ENCODE measurements at places on chromosomes 7 and 10.

GRCh38 chr7:126213876-126214275, 1038.9 kb downstream of the GRM8 start:
- no peak for DNase-seq

DNA sequence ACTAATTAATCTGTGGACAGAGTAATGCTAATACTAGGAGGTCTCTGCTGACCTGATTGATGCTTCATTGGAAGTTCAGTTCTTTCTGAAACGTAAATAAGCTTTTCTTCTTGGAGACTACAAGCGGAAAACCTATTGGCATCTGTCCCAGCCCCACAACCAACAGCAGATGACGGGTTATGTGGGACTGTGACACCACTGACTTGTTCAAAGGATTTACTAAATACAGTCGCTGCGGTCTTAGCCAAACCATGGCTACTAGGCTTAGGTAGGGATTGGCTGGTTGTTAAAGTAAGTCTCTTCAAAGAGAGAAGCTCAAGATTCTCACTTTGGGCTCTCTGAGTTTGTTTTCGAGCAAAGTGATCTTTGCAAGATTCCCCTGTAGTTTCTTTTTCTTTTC, 68.3 kb downstream of the HYCC1 start:
- no peak for DNase-seq

GRCh38 chr7:104252409-104253134, 44.8 kb upstream of the ORC5 start:
- DNase-seq, result no peak

GRCh38 chr7:101605611-101606497, 23.2 kb downstream of the MYL10 start:
- DNase-seq, result no peak

- no peak for DNase-seq
Measured at GRCh38 chr7:143484119-143484518, 6.4 kb downstream of the TAS2R41 start.

DNA sequence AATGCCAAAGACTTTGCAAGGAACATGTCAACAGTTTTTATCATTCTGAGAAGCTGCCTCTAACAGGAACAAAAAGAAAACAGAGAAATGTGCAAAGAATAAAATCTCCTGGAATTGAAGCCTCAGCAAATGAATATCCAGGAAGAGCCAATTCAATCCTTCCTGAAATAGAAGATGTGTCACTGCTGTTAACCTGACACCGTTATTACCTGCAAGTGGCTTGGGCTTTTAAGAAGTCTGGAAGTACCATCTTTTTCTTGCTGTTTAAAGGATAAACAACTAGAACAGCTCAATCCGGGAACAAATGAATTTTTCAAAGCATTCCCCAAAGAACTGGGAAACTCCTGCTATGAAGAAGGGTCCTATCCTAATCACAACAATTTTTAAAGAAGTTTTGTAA, 434.8 kb downstream of the KCNMA1 start:
- DNase-seq, result no peak

DNA sequence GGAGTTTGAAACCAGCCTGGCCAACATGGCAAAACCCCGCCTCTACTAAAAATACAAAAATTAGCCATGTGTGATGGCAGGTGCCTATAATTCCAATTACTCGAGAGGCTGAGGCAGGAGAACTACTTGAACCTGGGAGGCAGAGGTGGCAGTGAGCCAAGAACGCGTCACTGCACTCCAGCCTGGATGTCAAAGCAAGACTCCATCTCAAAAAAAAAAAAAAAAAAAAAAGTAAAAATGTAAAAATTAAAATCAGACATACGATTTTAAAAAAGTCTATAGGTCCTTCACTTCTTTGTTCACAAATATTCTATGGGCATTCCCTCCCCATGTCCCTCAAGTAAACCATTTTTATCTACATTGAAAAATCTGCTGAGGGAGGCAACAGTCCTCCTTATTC, 34.9 kb upstream of the TLL2 start:
- no peak for DNase-seq

- no peak for DNase-seq
Measured at GRCh38 chr10:28949005-28950004, 272.0 kb downstream of the BAMBI start.

GRCh38 chr10:75294031-75294437, 58.3 kb upstream of the COMTD1 start:
- no peak for DNase-seq

DNA sequence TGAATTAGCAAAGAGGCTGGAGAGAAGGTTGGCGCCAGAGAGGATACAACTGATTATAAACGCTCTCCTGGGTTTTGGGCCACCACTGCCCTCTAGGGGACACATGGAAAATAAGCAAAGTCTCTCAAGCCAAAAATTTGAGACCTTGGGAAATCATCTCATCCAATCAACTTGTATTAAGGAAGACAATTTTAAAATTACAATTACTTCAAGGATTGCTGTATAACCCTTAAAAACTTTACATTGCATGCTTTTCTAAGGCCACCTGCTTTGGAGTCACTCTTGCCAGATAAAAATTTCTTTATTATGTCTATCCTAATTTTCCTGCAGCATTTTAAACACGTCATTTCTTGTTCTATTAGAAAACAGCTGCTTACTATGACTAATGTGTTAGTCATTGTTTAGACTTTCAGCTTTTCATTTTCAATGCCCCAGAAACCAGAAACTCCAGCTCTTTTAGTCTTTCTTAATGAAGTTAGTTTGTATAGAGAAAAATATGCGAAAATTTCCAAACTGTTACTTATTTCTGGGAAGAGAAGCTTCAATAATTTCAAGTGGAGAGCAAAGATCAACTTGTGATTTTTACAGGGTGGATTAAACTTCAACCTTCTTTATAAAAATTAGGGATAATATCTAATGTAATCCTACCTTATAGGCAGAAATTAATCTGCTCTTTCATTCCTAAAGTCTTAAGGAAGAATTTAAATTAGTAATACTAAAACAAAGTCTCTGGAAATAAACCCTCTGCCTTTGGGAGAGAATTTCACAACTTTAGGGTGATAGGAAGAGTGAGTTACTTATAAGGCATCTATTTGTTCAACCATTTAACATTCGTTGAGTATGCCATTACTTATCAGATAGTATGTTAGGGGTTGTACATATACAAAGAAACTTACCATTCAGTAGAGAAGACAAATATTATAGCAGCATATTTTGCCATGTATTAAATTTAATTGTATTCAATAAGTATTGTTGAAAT, 20.6 kb upstream of the RHOBTB1 start:
- DNase-seq, result no peak

DNA sequence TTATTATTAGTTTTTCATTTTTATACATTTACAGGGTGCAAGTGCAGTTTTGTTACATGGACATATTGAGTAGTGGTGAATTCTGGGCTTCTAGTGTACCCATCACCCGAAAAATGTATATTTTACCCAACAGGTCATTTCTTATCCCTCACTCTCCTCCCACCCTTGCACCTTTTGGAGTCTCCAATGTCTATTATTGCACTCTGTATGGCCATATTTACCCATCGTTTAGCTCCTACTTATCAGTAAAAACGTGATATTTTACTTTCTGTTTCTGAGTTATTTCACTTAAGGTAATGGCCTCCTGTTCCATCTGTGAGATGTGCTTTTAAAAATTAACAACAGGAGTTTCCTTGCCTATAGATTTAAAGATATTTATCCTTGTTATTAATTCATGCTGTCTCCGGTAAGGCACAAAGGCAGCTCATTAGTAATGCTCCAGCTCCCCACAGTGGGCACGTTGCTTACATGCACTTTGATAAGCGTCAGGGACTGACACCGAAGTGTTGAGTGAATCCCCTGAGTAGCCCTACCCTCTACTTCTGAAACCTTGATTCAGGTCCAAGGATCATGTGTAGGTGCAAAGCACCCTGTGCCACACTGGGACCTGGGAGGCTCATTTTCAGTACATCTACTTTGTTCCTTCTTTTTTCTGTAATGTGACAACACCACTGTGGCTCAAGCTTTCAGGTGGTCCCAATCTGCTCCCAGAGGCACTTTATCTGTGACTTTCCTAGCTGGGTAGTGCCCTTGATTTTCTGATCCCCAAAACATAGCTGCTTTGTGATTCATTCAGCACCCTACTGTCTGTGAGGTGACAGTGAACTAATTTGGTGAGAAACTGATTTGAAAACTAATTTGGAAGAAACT, 27.3 kb downstream of the HYAL4 start:
- DNase-seq, result no peak

DNA sequence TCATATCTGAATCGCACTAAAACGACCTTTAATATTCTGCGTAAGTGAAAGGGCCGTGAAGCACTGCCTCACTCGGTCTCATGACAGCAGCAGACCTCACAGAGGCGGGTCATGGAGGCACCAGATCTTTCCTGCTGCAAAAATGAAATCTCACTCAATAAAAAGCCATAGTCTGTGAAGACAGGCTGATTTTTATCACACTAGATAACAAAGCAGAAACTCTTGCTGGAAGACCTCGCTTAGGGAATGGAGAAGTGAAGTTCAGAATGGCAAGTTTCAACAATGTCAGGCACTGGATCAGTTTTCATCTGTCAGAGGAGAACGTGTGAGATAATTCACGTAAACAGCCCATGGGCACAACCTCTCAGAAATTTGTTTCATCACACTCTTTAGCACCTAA, 8.0 kb downstream of the SEPHS1 start:
- DNase-seq, result no peak

- DNase-seq, result no peak
Measured at GRCh38 chr10:117757086-117757720, 214.7 kb downstream of the EMX2 start.

DNA sequence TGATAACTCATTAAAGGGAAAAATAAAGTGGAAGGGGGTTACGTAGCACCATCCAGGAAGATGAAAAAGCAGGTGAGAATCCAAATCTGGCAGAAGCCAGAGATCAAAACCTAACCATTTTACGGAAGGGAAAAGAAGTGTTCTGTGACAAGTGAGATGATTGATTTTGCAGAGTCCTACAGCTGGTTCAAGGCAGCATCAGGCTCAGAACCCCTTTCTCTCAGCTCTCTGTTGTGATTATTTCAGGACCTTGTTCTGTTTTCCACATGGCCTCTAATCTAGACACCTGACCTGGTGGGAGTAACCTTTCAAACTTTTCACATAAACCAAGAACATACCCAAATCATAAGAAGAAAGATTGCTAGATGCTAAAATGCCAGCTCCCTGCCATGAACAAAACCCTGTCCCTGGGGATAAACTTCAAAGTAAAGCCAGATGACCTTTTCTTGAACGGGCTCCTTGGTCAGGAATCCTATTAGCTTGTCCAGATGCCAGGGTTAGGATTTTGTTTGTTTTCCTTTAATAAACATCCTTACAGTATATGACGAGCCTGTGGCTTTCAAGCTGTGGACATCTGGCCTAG, 5.9 kb downstream of the DUSP5 start:
- DNase-seq, result no peak

- no peak for DNase-seq
Measured at GRCh38 chr10:14656052-14656730, 118.5 kb downstream of the FAM107B start.

DNA sequence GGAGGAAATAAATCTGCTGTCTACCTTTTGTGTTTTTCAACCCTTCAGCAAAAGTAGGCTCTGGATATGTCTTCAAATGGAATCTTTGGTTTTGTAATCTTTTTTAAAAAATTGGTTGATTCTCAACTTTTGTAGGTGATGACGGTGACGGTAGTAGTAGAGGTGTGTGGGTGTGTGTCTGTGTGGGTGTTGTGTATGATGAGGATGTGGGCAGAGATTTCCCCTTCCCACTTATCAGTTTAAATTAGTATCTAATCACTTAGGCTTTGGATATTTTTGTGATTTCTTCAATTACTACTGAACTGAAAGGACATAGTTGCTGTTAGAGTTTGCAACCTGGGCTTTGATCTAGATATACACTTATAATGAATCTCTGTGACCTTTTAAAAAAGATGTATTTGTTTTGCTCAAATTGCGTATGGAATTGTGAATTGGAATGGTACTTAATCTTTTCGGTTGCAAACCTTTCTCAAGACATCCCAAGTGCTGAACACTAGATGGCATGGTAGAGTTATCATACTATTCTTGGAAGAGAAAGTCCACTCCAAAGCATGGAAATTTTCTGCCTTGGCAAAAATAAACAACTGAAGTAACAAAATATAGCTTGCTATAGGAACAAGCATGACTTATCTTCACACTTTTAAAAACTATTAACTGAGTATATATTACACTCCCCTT, 51.9 kb upstream of the A1CF start:
- no peak for DNase-seq

DNA sequence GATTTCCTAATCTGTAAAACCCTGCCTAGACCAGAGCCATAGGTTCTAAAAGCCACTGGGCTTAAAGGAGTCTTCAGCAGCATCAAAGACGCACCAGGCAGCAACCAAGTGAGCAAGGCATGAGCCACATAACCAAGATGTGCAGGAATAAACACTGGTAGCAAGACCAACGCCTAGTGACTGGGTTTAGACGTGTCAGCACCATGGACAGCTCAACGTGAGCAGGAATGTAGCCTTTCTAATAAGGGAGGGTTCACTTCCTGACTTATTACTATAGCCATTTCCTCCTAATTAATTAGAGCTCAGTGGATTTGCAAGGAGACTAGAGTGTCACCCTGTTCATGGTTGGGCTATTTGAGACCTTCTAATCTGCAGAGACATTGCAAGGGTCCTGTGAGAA, 223.7 kb downstream of the LHFPL3 start:
- DNase-seq, result no peak

- DNase-seq, result no peak
Measured at GRCh38 chr7:129014501-129015101, 40.3 kb downstream of the TNPO3 start.

GRCh38 chr10:44070282-44070681, 314.6 kb downstream of the CXCL12 start:
- no peak for DNase-seq

GRCh38 chr7:134056816-134057215, 70.3 kb upstream of the LRGUK start:
- no peak for DNase-seq

GRCh38 chr7:151232091-151232916, at the start of gene CHPF2:
Gene CHPF2, plus strand, starts transcription at chr7:151232483. Its CDS starts 1,529 bp downstream, at chr7:151234012.
- peak; percentile 85 for DNase-seq

DNA sequence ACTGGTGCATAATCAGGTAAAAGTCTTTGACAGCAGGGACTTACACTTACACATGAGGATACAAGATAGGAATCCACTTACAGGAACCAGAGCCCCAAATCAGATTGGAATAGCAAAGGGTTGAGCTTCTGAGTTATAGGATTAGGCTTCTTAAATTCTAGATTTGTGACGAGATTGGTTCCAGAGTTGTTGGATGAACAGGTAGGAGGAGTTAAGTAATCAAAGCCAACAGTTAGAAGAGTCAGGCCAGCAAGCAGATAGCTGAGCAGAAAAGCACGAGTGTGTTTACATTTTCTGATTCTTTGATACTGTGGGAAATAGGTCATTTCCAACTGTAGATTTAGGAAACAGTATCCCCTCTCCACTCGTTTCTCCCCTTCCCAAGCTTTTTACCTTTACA, 167.0 kb downstream of the MDFIC start:
- no peak for DNase-seq

GRCh38 chr7:116517626-116518025, 7.2 kb upstream of the CAV1 start:
- no peak for DNase-seq

GRCh38 chr7:151923097-151923876, 33.0 kb upstream of the GALNTL5 start:
- DNase-seq, result no peak

DNA sequence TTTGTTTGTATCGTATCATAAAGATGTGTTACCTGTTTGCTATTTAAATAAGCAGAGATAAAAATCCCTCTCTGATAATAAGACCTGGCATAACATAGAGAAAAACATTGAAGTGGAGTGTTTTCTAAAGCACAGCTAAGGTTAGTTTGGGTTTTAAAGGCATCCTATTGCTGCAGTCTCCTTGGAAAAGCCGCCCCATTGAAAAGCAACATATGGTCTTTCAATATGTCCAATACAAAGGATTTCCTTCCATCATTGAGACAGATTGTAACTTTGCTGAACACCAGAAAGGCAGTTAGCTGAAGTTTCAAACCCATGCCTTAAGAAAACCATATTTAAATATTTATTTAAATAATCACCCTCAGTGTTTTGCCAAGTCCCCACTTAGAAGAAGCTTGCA, 898.5 kb upstream of the KCND2 start:
- DNase-seq, result no peak

Data from activated CD4-positive, CD25-positive, alpha-beta regulatory T cell (primary cell).